ENCODE measurements at places on chromosomes 1 and 21.

DNA sequence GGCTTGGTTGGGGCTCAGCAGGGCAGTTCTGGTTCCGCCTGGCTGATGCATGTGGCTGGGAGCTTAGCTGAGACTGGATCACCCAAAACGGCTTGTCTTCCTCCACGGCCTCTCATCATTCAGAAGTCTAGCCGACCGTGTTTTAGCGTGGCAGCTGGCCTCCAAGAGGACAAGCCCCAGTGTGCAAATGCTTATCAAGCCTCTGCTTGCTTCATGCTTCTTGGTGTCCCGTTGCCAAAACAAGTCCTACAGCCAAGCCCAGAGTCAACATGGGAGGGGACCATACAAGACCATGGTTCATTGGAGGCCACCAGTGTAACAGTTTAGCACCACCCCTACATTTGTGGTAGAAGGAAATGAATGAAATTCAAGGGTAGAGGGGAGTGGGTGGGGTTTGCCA lies 10.5 kb upstream of the KDF1 start:
- no peak for DNase-seq

- DNase-seq: no peak
These were observed 202.2 kb upstream of the MAP1LC3C start for GRCh38 chr1:242201090-242201489.

DNA sequence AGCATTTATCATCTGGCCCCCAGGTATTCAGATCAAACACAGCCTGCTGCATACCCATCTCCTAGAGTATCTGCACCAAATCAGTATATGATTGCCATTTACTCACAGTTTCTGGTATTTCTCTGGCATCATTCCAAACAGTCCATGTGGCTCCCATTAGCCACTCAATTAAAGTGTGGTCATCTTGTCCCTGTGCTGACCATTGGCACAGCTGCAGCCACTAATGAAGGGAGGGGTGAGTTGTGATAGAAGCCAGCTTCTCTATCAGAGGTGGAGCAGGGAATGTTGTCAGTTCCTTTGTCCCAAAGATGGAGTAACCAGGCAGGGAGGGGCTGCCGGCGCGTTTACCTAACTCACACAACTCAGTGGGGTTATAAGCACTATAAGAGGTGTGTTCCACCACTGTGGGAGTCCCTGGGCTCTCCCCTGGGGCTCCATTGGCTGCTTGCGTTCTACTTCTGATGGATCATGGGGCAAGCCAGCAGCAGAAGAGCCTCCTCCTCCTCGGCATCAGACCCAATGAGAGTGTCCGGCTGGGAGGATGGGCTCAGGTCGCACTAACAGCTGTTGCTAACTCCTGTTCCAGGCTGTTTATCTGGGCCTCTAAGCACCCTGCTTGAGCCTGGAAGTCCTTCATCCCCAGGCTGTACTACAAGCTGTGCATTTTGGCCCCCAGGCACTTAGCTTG lies 108.6 kb downstream of the GDAP2 start:
- peak; percentile 78 for DNase-seq

GRCh38 chr1:119790451-119791198 lies 20.6 kb downstream of the REG4 start:
- no peak for DNase-seq

- no peak for DNase-seq
These were observed 59.4 kb upstream of the DUSP10 start for GRCh38 chr1:221801251-221801661.

DNA sequence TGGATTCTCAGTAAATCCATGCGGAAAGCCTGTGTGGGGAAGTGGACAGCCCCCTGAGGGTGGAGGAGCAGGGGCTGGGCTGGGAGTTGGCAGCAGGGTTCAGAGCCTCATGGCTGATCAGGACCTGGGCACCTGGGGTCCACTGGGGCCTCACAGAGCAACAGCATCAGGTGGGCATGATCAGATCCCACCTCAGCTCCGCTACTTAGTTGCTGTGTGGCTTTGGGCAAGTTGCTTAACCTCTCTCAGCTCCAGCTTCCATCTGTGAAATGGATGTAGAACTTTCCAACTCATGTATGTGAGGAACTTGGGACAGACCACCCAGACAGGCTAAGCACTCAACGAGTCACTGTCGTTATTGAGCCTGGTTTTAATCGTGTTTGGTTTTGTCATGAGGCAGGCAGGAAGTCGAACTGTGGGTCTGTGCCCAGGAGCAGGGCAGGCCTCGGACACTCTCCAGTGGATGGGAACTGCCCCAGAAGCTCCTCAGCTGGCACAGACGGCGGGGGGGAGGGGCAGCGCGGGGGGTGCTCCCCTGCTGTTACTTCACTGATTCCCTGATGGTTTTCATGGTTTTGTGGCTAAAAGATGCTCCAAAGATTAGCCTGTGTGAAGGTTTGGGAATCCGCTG lies 155.8 kb upstream of the TMEM51 start:
- no peak for DNase-seq

DNA sequence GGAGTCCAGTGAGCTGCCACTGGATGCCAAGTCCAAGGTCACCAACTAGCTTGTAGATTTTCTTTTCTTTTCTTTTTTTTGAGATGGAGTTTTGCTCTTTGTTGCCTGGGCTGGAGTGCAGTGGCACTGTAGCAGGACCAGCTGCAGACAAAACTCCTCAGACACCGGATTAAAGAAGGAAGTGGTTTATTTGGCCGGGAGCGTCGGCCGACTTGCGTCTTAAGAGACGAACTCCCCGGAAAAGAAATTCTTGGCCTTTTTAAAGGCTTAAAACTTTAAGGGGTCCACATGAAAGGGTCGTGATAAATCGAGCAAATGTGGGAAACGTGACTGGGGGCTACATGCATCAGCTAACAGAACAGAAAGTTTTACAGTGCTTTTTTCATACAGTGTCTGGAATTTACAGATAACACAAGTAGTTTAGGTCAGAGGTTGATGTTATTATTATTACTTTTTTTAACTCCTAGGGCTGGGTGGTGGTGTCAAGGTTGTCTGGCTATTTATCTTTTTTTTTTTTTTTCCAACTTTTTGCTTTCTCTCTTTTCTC lies 36.4 kb upstream of the CFAP126 start:
- DNase-seq: no peak

GRCh38 chr21:46424621-46425020 lies 34.1 kb upstream of the DIP2A start:
- no peak for DNase-seq

DNA sequence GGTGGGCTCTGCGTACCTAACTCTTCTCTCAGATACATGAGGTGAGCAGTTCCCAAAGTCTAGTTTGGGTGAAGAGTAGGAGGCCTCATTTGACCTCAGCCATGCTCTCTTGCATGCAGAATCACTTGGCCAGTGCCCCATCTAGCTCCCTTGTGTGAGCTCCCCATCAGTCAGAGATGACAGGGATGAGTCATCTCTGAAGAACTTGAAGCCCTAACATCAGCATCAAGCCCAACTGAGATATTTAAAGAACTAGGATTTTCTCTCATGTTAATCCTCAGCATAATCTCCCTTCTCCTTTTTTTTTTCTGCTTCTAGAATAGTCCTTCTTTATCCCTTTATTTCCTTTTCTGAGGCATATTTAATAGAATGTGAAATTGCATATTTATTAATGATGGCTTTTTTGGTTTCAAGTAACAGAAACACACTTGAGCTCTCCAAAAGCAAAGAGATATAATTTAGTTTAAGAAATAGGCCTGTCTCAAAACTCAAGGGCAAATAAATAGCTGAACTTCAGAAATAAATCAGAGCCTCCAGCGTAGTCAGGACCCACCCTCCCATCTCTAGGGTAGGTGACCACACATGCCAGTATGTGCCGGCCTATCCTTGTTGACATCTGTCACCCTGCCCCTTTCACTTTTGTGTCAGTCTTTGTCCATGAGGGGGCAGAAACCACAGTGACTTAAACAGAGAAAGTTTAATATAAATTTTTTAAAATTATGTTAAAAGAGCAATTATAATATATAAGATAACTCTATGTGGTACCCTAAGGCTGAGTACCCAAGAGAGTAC lies 112.3 kb downstream of the TSEN15 start:
- DNase-seq: no peak

DNA sequence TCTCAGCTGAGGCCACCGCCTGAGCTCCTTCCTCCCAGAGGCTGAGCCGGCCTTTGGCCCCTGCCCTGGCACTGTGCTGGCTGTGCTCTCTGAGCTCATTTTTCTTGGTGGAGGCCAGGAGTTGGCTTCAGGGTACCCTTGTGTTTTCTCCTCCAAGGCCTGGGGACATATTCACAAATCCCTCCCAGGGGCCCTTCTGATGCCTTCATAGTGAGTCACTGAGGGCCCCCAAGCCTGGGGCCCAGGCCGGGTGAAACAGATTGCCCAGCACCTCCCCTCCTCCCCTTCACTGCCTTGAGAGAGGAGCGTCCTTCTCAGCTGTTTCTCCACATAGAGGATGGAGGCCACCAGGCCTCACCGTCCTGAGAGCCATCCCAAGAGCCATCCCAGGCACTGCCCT lies 105.8 kb downstream of the SIK1 start:
- no peak for DNase-seq

DNA sequence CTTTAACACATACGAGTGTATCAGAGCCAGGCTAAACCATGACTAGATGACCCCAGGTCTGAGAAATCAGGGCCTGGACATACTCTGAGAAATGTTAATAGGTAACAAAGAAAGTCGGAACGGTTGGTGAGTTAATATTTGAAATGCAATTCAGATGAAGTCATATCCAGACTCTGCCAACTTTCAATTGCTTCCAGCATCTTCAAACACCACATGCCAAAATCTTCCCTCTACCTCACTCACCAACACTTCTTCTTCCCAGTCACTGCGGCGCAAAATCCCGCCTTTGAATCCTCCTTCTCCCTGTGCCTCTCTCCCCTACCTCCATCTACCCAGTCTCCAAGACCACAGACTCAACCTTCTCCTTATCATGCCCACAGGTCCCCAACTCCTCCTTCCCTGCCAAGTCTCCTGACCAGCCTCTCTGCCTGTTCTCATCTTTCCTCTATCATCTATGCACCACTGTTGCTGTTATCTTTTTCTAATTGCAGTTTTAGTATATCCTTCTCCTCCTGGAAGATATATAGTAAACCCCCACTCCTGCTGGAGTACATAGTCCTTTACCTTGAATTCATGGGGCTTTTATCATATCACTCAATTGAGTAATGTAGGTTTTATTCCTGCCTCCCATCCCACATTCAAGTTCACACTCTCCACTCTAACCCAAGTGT lies 41.3 kb downstream of the ZBTB18 start:
- no peak for DNase-seq

DNA sequence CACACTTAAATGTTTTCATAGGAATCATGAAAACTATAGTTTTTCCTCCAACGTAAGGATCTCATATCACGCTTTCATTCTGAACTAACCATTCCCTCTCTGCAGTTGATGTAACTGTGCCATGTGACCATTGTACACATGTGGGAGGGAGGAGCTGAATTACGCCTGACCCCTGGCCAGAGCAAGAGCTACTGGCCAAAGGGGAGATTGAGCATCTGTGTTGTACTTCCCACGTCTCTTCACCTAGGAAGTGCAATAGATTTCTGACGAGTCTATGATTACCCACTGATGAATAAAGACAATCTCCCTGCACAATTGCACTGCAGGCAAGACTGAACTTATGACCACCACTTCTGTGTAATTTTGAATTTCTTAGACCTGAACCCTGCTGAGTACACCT lies 24.0 kb downstream of the PTPRC start:
- DNase-seq: no peak

DNA sequence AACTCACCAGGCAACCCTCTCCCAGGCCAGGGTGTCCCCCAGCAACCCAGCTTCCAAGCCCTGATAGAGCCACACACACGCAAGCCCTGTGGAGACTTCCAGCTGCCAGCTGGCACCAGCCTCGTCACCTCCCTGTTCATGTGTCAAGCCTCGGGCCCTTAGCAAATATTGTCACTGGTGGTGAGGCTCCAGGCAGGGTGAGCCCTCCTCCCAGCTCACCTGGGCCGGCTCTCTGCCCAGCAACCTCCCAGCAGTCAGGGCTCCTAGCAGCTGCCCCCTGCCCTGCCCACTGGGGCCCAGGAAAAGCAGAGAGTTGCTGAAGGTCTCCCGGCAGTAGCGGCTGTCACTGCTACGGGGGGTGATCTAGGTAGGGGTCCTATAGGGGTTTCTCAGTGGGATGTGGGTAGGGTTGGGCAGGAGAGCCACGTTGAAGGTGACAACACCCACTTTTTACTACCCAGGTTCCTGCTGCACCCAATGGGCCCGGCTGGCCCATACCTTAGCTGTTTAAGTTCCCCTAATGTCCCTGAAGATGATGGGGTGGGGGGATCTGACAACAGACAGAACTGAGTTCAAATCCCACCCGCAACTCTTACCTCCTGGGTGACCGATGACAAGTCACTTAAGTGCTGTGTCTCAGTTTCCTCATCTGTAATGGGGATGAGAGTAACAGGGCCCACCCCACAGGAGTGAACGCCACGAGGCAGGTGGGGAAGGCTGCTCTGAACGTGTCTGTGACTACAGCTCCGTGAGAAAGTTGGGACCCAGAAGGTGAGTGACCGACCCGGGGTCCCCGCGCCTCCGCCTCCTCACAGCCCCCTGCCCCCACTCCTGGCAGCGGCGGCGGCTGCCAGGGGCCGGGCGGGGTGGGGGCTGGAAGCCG lies 678 bp downstream of the TTC39A start:
- DNase-seq: no peak

DNA sequence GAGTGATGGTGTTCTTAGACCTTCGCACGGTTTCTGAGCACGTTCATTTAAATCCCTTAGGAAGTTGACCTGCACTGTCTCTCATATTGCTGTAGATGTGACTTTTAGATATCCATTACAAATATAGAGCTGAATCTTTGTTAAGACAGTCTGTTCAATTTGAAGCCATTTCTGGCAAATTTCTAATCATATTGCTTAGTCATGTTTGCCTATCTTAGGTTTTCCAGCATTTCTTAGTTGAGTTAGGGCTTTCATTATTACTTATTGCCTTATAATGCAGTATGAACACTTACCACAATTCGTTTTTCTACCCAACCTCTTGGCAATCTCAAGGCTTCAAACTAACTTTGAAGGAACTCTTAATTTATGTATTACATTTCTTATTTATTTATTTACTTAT lies 78.5 kb upstream of the PGD start:
- DNase-seq: no peak

DNA sequence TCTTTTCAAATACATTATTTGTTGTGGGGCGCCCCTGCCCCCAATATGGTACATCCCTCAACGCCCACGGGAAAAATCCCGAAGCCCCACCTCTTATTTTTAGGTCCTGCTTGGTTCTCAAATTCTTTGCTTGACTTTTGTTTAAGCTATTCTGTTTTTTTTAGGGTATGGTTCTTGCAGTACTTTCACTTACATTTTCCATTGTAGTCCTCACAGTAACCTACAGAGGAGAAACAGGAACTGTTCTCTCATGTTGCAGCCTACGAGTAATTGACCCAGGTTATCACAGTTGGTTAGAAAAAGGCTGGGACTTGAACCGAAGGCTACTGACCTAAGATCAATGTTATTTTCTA lies 697 bp upstream of the C21orf91 start:
- peak; percentile 82 for DNase-seq

DNA sequence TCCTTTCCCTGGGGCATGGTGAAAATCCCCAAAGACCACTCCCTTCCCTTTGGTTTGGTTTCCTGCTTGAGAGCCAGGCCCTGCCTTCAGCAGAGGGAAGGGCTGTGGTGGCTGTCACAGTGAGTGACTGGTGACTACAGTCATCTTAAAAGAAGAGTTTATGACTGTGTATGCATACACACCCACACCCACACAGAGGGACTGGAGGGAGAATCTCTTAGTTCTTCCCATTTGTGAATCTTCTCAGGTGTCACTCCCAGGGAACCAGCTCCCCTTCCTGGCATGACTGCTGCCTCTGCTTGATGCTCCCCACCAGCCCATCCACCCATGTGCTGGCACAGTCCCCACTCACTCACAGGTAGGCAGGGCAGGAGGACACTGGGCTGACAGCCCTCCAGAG lies 3.9 kb upstream of the KCNA2 start:
- DNase-seq: peak; percentile 12

Measured in posterior vena cava (tissue), 2 donors.